ENCODE measurements at places on chromosomes 5 and 9. TPM values are rescaled to one million over a fixed set of nuclear protein-coding genes. Genes with fewer than 3 reads are reported as not detected.

The ELOVL7 gene
- total RNA-seq, result 8.2 TPM

The SH3RF2 gene
- total RNA-seq, result 12.4 TPM

The ANKRD18A gene
- total RNA-seq, result 1.0 TPM

- no peak overlapping the region for H3K27ac ChIP-seq
- H3K27me3 ChIP-seq, result no peaks in the 10 kb centered on the region
- no peaks in the 10 kb centered on the region for H3K36me3 ChIP-seq
These were observed 98.5 kb downstream of the GABBR2 start for GRCh38 chr9:98610211-98610610.

GRCh38 chr5:16866795-16867576 lies 69.1 kb downstream of the MYO10 start:
- H3K36me3 ChIP-seq, result no peaks in the 10 kb centered on the region
- H3K4me3 ChIP-seq, result no peak overlapping the region
- peak overlapping the region; percentile 15 for H3K27ac ChIP-seq
- peak; percentile 72 for DNase-seq
- peaks cover 33% of the 10 kb centered on the region for H3K4me1 ChIP-seq
- H3K27me3 ChIP-seq, result no peaks in the 10 kb centered on the region

DNA sequence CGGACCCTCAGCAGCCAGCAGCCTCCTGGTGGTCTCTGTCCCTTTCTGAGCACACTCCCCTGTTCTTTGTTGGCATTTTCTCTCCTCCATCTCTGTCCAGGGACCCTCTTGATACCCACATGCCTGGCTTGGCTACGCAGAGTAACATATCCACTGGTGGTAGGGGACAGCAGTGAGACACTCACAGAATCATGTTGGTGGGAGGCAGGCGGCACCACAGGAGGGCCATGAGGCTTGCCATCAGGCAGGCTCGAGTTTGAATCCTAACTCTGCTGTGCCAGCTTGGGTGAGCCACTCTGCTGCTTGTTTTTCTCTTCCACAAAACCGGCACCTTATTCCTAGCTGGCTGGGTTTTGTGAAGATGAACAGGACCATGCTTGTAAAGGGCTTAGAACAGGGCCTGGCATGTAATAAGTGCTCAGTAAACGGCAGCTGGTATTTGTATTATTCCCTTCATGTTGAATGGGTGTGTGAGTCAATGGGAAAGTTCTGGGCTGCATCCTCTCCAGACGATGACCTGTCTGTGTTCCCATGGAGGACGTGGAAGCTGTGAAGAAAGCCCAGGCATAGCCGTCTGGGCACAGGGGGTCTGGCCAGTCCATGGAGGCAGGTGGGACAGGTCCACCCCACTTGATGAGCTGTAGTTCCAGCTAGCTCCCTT lies 2.3 kb downstream of the COL27A1 start:
- peaks cover 13% of the 10 kb centered on the region for H3K4me1 ChIP-seq
- no peak overlapping the region for H3K27ac ChIP-seq
- no peaks in the 10 kb centered on the region for H3K36me3 ChIP-seq
- peaks cover 17% of the 10 kb centered on the region for H3K27me3 ChIP-seq

DNA sequence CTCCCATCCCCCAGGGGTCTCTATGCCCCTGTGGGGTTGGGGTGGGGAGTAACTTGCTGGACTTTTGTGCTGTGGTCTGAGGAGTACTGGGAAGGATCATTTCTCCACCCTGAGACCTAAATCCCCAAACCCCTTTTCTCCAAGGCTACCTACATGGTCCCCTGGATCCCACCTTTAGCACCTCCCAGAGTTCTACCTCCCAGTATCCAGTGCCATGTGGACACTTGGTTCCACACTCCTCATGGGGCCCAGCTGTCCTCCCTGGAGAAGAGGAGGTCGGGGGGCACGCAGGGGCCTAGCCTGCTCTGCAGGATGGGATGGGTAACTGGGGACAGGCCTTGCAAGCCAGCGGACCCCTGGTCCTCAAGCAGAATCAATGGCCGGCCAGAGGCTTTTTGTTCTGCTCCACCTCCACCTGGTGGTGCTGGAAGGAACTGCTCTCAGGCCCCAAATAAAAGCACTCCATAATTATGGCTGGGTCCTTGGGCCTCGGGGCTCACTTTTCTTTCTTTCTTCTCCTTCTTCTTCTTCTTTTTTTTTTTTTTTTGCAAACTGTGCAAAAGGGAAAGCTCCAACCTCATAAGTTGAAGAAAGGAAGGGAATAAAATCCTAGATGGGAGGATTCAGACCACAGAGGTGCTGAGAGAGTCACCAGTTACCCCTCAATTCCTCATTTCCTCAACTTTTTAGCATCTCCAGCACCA lies 68.4 kb downstream of the PSD2 start:
- H3K27ac ChIP-seq, result peak overlapping the region; percentile 51
- H3K4me3 ChIP-seq, result no peak overlapping the region
- H3K27me3 ChIP-seq, result peaks cover 4% of the 10 kb centered on the region
- peaks cover 14% of the 10 kb centered on the region for H3K4me1 ChIP-seq
- H3K36me3 ChIP-seq, result no peaks in the 10 kb centered on the region

DNA sequence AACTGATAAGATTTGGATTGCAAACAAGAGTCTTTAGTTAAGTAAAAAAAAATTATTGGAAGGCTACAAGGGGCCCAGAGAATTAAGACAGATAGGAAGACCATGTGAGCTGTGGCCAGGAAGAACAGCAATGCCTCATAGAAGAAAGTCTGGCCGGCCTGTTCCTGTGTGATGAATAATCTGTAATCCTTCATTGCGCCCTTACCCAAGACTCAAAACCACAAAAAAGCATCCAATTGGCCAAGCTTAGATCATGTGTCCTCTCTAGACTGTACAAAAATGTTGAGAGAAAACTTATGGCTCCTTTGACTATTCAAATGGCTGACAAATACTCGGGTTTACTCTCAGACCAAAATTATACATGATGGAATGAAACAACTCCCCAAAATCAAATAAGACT lies 1383.5 kb downstream of the PTPRD start:
- no peak overlapping the region for H3K27ac ChIP-seq
- H3K27me3 ChIP-seq, result no peaks in the 10 kb centered on the region
- DNase-seq, result no peak
- H3K4me3 ChIP-seq, result no peak overlapping the region
- H3K36me3 ChIP-seq, result no peaks in the 10 kb centered on the region
- H3K4me1 ChIP-seq, result no peaks in the 10 kb centered on the region

GRCh38 chr5:36202521-36202961 lies 39.2 kb downstream of the NADK2 start:
- H3K4me3 ChIP-seq, result no peak overlapping the region
- H3K27me3 ChIP-seq, result no peaks in the 10 kb centered on the region
- no peak overlapping the region for H3K27ac ChIP-seq
- DNase-seq, result no peak

- no peak for DNase-seq
- peaks cover 20% of the 10 kb centered on the region for H3K4me1 ChIP-seq
- no peaks in the 10 kb centered on the region for H3K36me3 ChIP-seq
- H3K27ac ChIP-seq, result no peak overlapping the region
- H3K4me3 ChIP-seq, result no peak overlapping the region
These were observed 2.7 kb upstream of the IRX4 start for GRCh38 chr5:1885404-1885755.

- H3K27ac ChIP-seq, result peak overlapping the region; percentile 9
- peak; percentile 78 for DNase-seq
- H3K4me3 ChIP-seq, result no peak overlapping the region
- H3K27me3 ChIP-seq, result no peaks in the 10 kb centered on the region
- H3K4me1 ChIP-seq, result peaks cover 34% of the 10 kb centered on the region
- H3K36me3 ChIP-seq, result no peaks in the 10 kb centered on the region
These were observed 4.6 kb downstream of the BICD2 start for GRCh38 chr9:92760070-92760469.

- no peak overlapping the region for H3K27ac ChIP-seq
- no peak for DNase-seq
- H3K27me3 ChIP-seq, result no peaks in the 10 kb centered on the region
- no peaks in the 10 kb centered on the region for H3K36me3 ChIP-seq
- peaks cover 24% of the 10 kb centered on the region for H3K4me1 ChIP-seq
- no peak overlapping the region for H3K4me3 ChIP-seq
These were observed 123.9 kb downstream of the COL23A1 start for GRCh38 chr5:178466342-178466741.

DNA sequence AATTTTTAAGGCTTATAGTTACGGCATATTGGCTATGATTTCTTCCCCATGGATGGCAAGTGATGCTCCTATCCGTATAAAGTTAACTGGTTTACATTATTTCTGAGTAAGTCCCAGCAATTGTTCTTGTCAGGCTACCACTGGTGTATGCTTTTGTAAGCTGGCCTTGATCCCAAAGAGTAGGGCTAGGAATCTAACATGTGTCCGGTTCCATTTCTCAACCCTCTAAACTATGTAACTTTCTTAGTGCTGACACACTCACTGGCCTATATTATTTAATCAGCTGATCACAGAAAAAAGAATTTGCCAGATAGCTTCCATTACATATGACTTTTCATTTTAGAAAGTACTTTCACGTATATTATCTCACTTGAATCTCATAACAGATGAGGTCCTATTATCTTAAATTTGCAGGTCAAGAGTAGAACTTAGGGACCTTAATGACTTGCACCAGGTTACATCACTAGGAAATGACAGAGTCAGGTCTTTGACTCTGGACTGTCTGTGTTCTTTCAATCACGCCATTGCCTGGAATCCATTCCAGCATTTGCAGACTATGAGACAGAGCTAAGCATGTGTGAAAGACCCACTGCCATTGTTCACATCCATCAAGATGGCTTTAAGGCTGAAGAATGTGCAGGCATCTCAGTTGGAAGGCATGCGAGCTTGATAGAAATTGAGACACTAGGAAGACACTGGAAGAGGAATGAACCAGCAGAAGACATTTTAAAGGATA lies 362.9 kb downstream of the ARRDC3 start:
- peaks cover 7% of the 10 kb centered on the region for H3K4me1 ChIP-seq
- no peak overlapping the region for H3K27ac ChIP-seq
- DNase-seq, result no peak
- no peaks in the 10 kb centered on the region for H3K27me3 ChIP-seq
- H3K4me3 ChIP-seq, result no peak overlapping the region
- no peaks in the 10 kb centered on the region for H3K36me3 ChIP-seq

DNA sequence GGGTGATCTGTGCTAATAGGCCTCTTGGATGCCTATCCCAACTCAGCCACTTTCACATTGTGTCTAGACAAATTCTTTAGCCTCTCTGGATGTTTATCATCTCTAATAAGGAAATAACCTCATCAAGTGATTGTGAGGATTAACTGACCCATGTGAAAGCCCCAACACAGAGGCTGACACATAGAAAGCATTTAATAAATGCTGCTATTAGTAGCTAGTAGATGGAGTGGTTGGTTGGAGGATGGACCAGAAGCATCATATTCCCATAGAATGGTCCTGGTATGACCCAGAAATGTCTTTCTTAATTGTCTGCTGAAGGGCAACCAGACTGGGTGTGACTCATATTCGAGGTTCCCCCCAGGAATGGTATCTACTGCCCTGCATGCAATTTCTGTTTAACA lies 124.4 kb downstream of the PIK3R1 start:
- peaks cover 16% of the 10 kb centered on the region for H3K4me1 ChIP-seq
- H3K27me3 ChIP-seq, result no peaks in the 10 kb centered on the region

GRCh38 chr5:44028226-44028625 lies 361.0 kb downstream of the FGF10 start:
- H3K27ac ChIP-seq, result no peak overlapping the region
- no peak overlapping the region for H3K4me3 ChIP-seq
- no peaks in the 10 kb centered on the region for H3K36me3 ChIP-seq
- no peak for DNase-seq
- no peaks in the 10 kb centered on the region for H3K4me1 ChIP-seq
- no peaks in the 10 kb centered on the region for H3K27me3 ChIP-seq

- peak; percentile 62 for DNase-seq
- no peaks in the 10 kb centered on the region for H3K36me3 ChIP-seq
- H3K4me3 ChIP-seq, result no peak overlapping the region
- no peaks in the 10 kb centered on the region for H3K27me3 ChIP-seq
These were observed 32.2 kb downstream of the STXBP1 start for GRCh38 chr9:127644146-127644827.

- H3K36me3 ChIP-seq, result peaks cover 5% of the 10 kb centered on the region
- H3K4me1 ChIP-seq, result no peaks in the 10 kb centered on the region
These were observed 348 bp downstream of the CATSPER3 start for GRCh38 chr5:134968055-134968454.

All from upper lobe of right lung (tissue), 1 donor.